ENCODE measurements at places on chromosomes 6 and 20.

GRCh38 chr20:48750941-48751635 lies 76.7 kb downstream of the PREX1 start:
- DNase-seq, result no peak

- no peak for DNase-seq
Observed at GRCh38 chr6:160188773-160189172, 67.2 kb downstream of the SLC22A1 start.

GRCh38 chr6:154039231-154039842 lies at the start of gene OPRM1:
TSS of gene OPRM1 (plus strand) at chr6:154039240. CDS start at chr6:154039545, 305 bp downstream.
- no peak for DNase-seq

- no peak for DNase-seq
Observed at GRCh38 chr6:165117121-165117520, 192.3 kb downstream of the C6orf118 start.

DNA sequence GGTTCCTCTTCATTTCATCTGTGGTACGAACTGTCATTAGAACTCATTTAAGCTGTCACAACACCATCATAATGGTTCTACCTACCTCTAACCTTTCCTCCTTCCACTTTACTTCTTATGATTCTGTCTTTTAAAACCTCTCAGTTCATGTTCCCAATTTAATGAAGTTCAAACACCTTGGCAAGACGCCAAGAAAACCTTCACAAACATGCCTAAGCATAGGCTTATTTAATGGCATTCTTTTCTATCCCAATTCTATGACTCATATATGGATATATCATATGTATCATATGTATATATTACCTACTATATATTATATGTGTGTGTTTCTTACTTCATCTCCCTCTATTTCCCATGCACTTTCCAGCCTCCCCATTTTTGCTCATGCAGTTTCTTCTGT lies 283.4 kb upstream of the TBX18 start:
- DNase-seq, result no peak

DNA sequence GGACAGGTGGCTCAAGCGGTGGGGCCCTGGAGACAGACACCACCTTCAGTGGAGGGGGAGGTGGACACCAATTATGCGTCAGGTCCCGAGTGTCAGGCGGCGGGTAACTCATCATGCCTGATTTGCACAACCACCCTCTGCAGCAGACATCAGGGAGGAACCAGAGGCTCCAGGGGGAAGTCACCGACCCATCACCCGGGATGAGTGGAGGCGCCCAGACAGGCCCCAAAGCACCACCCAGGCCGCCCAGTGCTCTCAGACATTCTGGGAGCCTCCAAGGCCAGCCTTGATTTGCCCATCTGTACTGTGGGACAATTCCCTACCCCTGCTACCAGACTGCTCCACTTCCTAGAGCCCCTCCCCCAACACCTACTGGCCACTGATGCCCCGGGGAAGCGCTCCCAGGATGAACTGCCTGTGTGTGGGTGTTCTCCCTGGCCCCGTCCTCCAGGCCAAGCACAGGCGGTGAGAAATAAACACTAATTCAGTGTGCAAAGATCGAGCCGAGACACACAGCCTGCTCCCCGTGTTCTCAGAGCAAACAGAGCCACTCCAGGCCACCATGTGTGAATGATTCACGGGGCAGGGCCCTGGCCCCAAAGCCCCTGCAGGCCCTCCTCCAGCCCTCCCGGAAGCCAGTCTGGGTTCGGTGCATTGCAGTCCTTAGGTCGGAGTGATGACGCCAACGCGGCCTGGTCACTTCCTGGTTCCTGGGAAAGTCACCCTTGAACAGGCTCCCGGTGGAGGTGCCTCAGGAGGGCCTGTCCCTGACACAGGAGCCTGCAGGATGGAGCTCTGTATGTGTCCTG lies 107.2 kb downstream of the ASXL1 start:
- no peak for DNase-seq

- DNase-seq, result no peak
Observed at GRCh38 chr6:158991017-158991723, 8.8 kb downstream of the RSPH3 start.
